Calu3 (cell line): ENCODE measurements at places on chromosomes 2 and 18. TPM values are rescaled to one million over a fixed set of nuclear protein-coding genes. Genes with fewer than 3 reads are reported as not detected.

Gene SOX11
- not detected in 2 replicates for total RNA-seq

DNA sequence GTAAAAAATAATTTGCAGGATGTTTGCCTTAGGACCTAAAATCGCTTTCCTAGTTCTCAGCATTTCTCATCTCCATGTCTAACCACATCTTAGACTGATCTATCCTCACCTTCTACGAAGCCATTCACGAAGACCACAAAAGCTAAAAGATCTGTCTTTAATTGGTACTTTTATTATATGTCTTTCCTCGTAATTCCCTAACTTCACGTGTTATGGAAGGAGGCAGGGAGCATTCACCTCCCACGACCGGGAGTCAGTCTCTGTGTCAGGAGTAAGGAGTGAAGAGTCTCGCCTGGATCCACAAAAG lies 1.6 kb downstream of the DLGAP1 start:
- no peak for DNase-seq

- DNase-seq, result no peak
These were observed 10.3 kb upstream of the DNAJC10 start for GRCh38 chr2:182705761-182706160.

- no peak for DNase-seq
These were observed 36.7 kb upstream of the ST8SIA5 start for GRCh38 chr18:46793565-46793964.

DNA sequence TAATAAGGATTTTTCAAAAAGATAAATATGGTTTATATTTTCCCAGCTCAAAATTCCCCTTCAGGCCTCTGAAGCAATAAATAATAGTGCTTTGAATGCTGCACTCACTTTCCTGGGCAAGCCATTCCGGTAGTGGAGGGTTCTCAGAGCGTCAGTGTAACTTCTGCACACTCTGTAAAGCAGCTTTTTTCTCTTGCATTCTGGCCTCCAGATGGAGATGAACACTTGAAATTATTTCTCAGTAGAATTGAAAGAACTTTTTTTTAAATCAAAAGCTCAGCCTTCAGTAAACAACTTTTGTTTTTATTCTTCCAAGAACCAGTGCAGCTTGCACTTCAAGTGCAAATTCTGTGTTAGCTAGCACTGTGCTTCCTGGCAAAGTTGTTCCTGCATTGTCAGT lies 281.1 kb upstream of the RAB12 start:
- no peak for DNase-seq

DNA sequence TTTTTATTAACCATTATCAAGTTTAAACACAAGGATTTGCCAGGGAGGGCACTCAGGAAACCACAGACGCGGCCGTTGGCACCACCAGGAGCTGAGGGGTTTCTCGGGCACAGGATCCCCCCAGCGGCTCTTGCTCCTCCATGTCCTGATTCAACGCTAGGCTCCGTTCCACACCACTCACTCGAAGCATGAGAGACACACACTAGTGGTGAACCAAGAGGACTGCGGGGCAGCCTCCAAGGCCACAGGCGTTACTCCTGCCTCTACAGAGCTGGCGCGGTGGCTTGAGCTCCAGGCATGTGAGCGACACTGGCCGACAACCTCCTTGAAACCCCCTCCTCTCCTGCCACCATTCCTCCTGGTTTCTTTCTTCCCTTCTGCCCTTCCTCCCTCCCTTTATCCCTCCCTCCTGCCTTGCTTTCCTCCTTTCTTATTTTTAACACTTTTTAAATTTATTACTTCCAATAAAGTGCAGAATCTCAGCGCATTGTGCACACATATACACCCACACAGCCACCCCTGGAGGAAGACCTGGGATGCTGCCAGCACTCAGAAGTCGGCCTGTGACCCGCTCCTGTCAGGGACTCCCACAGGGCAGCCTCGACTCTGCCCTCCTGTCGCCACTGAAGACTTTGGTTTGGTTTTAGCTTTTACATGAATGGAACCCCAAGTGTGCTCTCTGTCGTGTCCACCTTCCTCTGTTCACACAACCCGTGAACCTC lies 21.7 kb downstream of the COX7A2L start:
- DNase-seq, result no peak

DNA sequence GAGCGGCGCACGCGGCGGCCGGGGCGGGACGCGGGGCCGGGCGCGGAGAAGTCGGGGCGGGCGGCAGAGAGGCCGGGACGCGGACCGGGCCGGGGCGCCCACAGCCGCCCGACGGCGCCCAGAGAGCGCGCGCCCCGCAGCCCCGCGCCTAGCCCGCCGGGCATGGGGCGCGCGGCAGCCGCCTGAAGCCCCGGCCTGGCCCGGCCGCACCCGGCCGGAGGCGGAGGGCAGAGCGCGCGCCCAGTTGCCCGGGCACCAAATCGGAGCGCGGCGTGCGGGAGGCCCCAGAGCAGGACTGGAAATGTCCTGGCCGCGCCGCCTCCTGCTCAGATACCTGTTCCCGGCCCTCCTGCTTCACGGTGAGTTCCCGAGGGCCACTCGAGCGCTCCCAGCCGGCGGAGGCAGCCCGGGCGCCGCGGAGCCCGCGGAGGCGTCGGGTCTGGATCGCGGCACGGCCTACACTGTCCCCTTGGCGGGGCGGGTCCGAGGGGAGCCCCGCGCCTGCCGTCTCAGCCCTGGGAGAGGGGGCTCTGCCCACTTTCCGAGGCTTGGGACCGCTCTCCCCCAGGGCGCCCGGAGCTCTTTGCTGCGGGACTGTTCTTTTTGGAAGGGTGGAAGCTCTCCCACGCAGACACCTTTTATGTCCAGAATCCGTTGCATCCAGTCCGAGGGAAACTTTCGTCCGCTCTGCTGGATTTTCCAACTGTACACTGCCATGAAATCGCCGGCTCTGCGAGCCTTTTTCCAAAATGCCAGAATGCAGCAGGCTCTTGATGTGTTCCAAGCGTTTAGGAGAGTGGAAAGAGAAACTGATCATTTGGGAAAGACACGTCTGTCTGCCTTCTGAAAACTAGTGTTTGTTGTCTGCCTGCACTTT lies 484 bp downstream of the APCDD1 start:
- peak; percentile 36 for DNase-seq

Gene GREB1
- total RNA-seq, result 0.54 and 0.90 TPM in 2 replicates

GRCh38 chr18:21112543-21113105 lies 1.0 kb upstream of the ROCK1 start:
- DNase-seq, result no peak

GRCh38 chr18:10715791-10716190 lies 190.0 kb downstream of the NAPG start:
- peak; percentile 46 for DNase-seq

Gene BUB1
- 63.6 and 66.1 TPM in 2 replicates for total RNA-seq

GRCh38 chr2:214246417-214246816 lies 164.4 kb upstream of the VWC2L start:
- no peak for DNase-seq

DNA sequence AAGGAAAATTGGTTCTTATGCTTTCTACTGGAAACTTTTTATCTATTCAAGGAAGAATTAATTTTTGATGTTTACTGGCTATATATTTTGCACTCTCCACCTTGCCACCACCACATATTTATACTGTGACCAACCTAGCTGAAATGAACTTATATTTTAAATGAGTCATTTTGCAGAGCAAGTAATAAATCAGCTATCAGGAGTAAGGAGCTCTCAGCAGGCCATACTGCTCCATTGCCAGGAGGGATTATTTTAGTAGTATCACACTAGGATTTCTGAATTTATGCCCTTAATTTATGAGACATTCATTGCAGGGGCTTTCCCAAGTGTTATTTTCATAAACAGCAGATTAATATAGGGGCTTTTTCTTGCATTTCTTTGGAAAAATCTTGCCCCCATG lies 125.8 kb upstream of the CYP1B1 start:
- DNase-seq, result no peak

DNA sequence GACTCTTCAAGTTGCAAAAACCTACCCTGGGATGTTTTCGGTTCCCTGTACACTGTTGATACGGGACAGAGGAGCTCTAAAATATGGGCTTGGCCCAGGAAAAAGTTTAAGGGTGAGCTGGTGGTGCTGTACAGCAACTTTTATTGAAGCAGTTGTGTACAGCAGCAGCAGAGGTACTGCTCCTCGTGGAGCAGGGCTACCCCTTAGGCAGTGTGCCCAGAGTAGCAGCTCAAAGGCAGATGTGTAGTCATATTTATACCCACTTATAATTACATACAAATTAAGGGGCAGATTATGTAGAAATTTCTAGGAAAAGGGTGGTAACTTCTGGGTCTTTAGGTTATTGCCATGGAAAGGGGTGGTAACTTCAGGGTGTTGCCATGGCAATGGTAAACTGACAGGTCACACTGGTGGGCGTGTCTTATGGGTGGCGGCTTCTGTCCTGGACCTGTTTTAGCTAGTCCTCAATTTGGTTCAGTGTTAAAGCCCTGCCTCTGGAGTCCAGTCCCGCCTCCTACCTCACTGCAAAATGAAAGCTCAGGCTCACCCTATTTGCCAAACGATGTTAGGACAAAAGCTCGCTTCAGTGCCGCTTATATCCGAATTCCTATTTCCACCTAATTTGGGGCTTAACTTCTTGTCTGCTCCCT lies 203.2 kb downstream of the ETAA1 start:
- DNase-seq, result peak; percentile 50

DNA sequence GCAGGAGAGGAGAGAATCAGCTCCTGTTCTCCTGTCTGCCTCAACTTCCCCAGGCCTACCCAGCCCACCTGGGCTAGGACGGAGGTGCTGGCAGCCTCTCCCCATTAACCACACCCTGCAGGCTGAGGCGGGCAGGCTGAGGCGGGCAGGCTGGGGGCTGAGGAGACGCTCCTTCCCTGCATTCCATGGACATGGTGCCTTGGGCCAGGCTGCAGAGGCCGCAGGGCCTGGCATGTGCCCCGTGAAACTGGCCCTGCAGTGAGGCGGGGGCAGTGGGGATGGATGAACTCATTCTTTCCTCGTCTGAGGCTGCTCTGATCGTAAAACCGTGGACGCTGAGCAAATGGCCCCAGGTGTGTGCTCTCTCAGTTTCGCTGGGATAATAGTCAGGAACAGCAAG lies 84.7 kb upstream of the LAPTM4A start:
- no peak for DNase-seq

- no peak for DNase-seq
These were observed 1954.1 kb upstream of the CELF4 start for GRCh38 chr18:39519741-39520140.

GRCh38 chr2:101435001-101435862 lies 39.7 kb downstream of the RFX8 start:
- DNase-seq, result no peak

DNA sequence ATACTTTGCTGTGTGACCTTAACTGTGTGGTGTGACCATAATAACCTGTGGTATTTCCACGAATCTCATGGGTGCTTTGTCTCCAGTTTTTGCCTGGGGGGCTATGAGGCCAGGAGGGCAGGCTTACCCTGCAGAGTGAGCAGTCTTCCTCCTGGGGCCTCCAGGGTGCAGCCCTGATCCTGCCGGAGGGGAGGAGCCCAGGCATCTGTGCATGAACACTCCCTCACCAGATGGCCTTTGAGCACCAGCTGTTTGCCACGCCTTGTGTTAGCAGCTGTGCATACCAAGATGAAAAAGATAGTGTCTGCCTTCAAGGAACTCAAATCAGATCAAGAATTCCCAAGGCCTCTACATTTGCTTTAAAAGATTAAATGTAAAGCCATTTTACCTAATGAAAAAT lies 75.0 kb upstream of the RBM44 start:
- DNase-seq, result peak; percentile 51

Gene CNTNAP5
- not detected in 2 replicates for total RNA-seq

- DNase-seq, result no peak
These were observed 710.0 kb upstream of the ID2 start for GRCh38 chr2:7971841-7972240.

- no peak for DNase-seq
These were observed 19.3 kb downstream of the CCT7 start for GRCh38 chr2:73253400-73253799.

GRCh38 chr18:3706279-3707097 lies 256.5 kb downstream of the TGIF1 start:
- DNase-seq, result no peak

DNA sequence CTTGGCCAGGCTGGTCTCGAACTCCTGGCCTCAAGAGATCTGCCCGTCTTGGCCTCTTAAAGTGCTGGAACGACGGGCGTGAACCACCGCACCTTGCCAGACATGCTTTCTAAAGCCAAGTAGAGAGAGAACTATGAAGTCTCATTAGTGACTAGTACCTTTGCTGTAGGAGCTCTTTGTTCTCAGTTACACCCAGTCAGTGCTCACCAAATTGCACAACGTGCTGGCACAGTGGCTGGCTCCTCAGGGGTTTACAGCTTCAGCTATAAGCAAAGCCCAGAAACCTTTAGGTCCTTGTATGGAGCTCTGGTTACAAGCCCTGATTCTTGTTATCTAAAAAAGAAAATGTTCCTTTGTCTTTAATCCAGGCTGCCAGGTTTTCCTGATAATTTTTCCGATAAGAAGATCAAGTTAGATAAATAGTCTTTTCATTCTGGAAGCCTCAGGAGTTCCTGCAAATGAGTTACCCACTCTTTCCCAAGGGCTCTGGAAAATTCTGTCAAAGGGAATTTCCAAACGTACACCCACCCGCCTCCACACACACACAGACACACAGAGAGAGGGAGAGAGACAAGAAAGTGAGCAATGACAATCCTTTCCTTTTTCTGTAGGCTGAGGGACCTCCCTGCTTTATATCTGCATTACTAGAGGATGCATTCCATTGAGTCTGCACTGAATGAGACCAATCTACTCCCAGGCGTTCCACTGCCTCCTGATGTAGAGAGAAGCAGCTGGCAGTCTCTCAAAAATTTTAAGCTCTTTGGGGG lies 100.2 kb upstream of the CSRNP3 start:
- peak; percentile 69 for DNase-seq

GRCh38 chr2:240946654-240947053 lies 40.5 kb downstream of the CROCC2 start:
- DNase-seq, result no peak

Gene ID2
- total RNA-seq, result 77.8 and 92.5 TPM in 2 replicates

Gene MC5R
- total RNA-seq, result not detected in 2 replicates

Gene TGFBRAP1
- 24.3 and 24.5 TPM in 2 replicates for total RNA-seq

- no peak for DNase-seq
These were observed 67.8 kb downstream of the UXS1 start for GRCh38 chr2:106126295-106126694.
